Central memory CD4-positive, alpha-beta T cell (primary cell): ENCODE measurements at places on chromosomes 6 and 20.

GRCh38 chr6:168383062-168383854 is 57.7 kb upstream of the SMOC2 start:
- no peak for DNase-seq

DNA sequence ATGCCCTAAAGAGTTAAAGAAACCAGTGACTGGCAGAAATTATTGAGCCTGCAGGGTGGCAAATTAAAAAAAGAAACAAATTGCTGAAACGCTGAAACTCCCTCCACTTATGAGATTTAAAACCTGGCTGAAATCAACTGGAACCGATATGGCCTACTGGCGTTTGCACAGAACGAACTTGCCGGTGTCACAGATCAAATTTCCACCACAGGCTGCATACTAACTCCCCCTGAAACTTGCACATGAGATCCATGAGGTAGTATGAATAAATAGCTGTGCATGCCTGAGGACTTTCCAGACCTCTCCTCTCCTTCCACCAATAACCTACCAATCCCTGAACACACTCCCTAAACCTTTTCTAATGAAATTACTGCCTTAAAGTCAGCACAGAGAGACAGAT is 150.4 kb downstream of the RNGTT start:
- DNase-seq = no peak

GRCh38 chr20:1327241-1327653 is 1.7 kb downstream of the SDCBP2 start:
- DNase-seq = no peak

- DNase-seq = no peak
These were observed 36.7 kb upstream of the MCM9 start for GRCh38 chr6:118971682-118972081.
